Activated CD4-positive, alpha-beta T cell treated with anti-CD3 and anti-CD28 coated beads, Interleukin-2, amount 50 U/mL, for 48 hours (primary cell): ENCODE measurements at places on chromosomes 16 and 17.

GRCh38 chr16:69443927-69444631 lies 19.7 kb downstream of the CYB5B start:
- peak; percentile 22 for DNase-seq

GRCh38 chr16:54059319-54059718 lies 227.3 kb downstream of the IRX3 start:
- DNase-seq: no peak

GRCh38 chr17:18143044-18143936 lies 34.7 kb downstream of the MYO15A start:
- peak; percentile 16 for DNase-seq

- DNase-seq: no peak
Observed at GRCh38 chr17:48873209-48873608, 19.4 kb upstream of the ATP5MC1 start.

GRCh38 chr17:71850812-71851211 lies 270.0 kb upstream of the SOX9 start:
- DNase-seq: no peak

DNA sequence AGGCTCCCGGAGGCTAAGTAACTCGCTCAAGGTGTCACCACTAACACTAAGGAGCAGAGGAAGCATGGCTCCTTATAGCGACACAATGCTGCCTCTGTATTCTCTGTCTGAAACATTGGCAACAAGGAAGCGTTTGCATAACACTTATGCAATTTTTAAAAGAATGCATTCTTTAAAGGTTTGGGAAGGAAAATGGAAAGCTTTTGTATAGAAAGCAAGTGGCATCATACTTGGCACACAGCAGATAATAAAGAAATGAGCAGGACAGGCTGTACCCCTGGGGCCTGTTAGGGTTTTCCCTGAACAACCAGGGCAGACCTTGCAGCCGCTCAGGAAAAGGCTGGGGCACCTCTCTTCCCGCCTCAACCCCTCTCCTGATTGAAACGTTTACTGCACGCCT lies 36.9 kb downstream of the PPL start:
- DNase-seq: no peak

DNA sequence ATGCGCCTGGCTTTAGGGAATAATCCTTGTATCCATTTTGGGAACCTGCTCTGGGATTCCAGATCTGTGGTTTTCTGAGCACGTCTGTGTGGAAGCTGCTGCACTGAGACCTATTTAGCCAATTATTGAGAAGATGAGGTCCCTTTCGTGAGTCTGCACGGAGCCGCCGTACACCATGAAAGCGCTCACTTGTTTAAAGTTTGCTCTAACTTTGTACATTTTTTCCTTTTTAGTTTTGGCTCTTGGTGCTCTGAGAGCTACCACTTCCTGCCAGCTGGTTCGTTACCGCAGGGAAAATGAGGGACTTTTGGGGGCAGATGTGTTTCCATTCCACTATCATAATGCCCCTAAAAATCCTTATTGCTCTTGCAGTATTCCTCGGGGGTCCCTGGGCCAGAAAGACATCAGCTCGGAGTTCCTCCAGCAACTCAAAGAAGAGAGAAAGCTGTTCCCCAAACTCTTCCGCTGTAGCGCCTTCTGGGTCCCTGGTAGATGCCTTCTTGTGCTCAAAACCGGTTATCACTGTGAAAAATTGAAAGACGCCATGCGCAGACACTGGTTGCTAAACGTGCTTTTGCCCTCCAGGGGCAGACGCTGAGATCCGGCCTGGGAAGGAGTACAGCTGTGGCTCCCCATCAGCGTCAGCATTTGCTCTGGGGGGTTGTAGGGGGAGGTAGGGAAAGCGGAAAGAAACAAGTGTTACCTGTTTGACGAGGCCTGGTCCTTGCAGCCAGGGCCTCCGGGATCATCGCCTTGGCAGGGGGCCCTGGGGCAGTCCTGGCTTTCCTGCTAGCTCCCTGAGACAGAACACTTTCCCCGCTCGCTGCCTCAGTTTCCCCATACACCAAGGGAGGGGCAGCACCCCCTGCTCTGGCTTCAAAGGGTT lies 238.1 kb downstream of the MRTFB start:
- DNase-seq: peak; percentile 17

DNA sequence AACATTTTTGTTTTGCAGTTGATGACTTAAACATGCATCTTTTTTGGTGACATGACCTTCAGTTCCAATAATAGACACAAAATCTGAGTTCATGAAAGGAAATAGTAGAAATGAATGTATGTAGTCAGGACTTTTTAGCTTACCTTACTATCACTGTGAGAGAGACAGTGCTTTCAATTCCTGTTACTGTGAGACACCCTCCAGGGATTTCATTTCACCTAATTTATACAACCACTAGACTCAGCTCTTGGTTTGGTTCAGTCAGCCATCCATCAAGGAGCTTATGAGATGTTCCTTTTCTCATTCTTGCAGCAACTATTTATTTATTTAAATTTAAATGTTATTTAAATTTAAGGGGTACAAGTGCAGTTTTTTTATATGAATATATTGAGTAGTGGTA lies 77.9 kb downstream of the MAP2K4 start:
- no peak for DNase-seq

DNA sequence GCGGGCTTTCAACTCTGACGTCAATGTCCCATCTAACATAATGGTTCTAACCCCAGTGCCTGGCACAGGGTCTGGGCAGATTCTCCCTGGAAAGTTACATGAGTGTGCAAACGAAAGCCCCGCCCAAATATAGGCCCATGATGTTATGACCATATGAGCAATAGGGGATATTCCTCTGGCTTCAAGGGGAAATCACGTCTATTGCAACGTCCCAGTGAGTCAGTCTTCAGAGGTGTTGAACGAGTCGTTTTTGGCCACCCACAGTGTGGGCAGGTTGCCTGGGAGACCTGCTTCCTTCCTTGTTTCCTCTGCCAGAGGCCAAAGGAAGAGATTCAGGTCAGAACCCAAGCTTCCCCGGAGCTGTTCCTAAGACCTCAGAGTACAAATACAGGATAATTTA lies 30.3 kb downstream of the PIK3R5 start:
- peak; percentile 82 for DNase-seq
